Sigmoid colon (tissue), 7 donors: ENCODE measurements at places on chromosomes 7 and 10. TPM values are rescaled to one million over a fixed set of nuclear protein-coding genes. Genes with fewer than 3 reads are reported as not detected.

Gene TMEM225B
- not detected for total RNA-seq

Gene BMPER
- 3.1 TPM for total RNA-seq

Gene ICA1
- total RNA-seq, result 6.6 TPM

Gene MYL10
- total RNA-seq, result not detected

Gene LIPN
- total RNA-seq, result not detected

Gene CTAGE6
- total RNA-seq, result not detected

Gene NAT16
- total RNA-seq, result not detected

Gene LEP
- 0.27 TPM for total RNA-seq

Gene UNCX
- not detected for total RNA-seq

Gene RSPH10B
- 0.16 TPM for total RNA-seq

- no peak for DNase-seq
- H3K36me3 ChIP-seq, result no peaks in the 10 kb centered on the region
- H3K4me1 ChIP-seq, result no peaks in the 10 kb centered on the region
Measured at GRCh38 chr10:7945469-7946187, 108.9 kb upstream of the GATA3 start.

DNA sequence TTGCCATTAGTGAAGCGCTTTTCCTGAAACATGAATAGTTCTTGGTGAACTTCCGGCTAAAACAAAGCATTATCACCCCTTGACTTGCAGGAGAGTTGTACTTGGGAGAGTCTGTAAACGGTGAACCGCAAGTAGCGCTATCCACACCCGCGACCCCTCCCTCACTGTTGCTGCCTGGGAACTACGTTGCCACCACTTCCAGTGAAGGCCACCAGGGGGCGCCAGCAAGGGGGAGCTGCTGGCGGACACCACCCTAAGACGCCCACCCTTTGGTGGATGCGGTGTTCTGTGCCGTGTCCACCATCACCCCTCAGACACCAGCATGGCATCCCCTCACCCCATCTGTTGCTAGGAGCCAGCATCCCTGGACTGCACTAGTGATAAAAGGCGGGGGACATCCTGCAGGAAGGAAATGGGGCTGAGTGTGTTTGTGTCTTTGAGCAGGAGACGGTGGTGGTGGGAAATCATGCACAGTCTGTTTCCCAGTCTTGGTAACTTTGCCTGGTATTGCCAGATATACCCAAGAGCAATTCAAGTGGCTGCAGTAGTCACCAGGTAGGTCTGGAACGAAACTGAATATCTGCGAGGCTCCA, 298.2 kb downstream of the FRMD4A start:
- no peaks in the 10 kb centered on the region for H3K4me1 ChIP-seq
- no peak for DNase-seq
- H3K36me3 ChIP-seq, result no peaks in the 10 kb centered on the region
- no peak overlapping the region for H3K27ac ChIP-seq
- no peaks in the 10 kb centered on the region for H3K27me3 ChIP-seq

DNA sequence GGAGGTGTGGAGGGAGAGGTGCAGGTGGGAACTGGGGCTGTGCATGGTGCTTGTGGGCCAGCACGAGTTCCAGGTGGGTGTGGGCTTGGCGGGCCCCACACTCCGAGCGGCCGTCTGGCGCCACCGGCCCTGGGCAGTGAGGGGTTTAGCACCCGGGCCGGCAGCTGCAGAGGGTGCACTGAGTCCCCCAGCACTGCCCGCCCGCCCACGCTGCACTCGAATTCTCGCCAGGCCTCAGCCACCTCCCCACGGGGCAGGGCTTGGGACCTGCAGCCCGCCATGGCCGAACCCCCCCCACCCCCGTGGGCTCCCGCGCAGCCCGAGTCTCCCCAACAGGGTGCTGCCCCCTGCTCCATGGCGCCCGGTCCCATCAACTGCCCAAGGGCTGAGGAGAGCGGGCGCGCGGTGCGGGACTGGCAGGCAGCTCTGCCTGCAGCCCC, 810.2 kb downstream of the PCDH15 start:
- no peak overlapping the region for H3K4me3 ChIP-seq
- no peak overlapping the region for H3K27ac ChIP-seq
- no peaks in the 10 kb centered on the region for H3K36me3 ChIP-seq
- H3K27me3 ChIP-seq, result no peaks in the 10 kb centered on the region
- no peaks in the 10 kb centered on the region for H3K4me1 ChIP-seq

DNA sequence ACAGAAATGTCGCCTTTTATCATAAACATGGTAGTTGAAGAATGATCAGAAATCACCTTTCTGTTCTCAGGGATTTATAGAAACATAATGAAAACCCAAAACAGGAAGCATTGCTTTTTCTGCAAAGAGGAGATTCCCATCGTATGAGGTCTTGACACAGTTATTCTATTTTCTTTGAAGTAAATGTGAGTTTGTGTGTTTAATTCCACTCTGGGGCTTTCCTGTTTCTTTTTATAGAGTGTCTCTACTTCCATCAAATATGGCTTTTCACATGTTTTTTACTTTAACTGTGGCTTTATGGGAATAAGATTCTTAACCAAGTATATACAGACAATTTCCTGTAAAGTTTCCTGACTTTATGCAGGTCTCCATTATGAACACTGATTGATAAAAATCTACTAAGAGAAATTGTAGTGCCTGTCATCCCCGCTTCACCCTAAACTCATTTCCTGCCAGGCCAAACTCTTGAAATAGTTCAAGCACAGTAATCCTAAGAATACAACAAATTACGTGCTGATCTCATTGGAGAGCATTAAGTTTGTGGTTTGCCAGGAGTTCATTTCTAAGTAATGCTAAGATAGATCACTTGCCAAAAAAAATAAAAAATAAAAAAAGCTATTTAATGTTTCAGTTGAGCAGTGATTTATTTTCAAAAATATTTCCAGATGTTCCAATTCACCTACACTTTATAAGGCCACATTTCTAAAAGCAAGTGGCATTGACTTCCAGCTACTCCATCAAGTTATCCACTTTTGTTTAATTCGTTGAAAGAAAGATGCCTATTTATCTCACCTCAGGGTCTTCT, 52.2 kb upstream of the SEC61G start:
- H3K27ac ChIP-seq, result no peak overlapping the region
- H3K27me3 ChIP-seq, result no peaks in the 10 kb centered on the region
- no peaks in the 10 kb centered on the region for H3K36me3 ChIP-seq
- DNase-seq, result no peak
- peaks cover 10% of the 10 kb centered on the region for H3K4me1 ChIP-seq

DNA sequence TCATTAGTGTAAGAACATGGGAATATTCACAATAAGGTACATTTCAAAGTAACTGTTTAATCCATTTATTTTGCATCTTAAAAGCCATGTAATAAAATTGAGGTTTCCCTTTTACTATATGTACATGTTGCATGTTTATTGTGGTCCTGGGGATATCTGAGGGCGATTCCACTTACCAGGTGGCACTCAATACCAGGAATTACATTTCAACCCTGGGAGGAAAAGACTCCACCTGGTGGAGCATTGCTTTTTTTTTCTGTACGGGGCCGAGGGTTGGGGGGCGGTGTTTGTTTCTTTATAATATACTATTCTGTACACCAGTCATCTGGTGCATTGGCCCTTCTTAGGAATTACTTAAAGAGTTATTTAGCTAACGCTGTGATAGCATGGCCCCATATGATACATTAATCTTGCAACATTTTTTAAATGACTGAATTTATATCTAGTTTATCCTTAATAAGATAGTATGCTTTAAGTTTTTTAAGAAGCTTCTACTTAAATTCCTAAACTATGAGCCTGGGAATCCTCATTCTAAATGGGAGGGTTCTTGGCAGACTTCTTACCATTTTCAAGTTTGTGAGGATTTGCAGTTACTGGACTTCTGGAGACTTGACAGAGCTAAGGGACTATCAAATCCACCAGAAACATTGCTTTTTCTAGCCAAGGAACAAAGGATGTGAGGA, 7.2 kb upstream of the HGF start:
- H3K36me3 ChIP-seq, result no peaks in the 10 kb centered on the region
- DNase-seq, result no peak
- peaks cover 15% of the 10 kb centered on the region for H3K4me1 ChIP-seq
- H3K27ac ChIP-seq, result no peak overlapping the region
- H3K27me3 ChIP-seq, result no peaks in the 10 kb centered on the region
- no peak overlapping the region for H3K4me3 ChIP-seq

- DNase-seq, result no peak
- H3K4me3 ChIP-seq, result no peak overlapping the region
- H3K4me1 ChIP-seq, result peaks cover 61% of the 10 kb centered on the region
Measured at GRCh38 chr7:94403546-94403945, 8.9 kb downstream of the COL1A2 start.

DNA sequence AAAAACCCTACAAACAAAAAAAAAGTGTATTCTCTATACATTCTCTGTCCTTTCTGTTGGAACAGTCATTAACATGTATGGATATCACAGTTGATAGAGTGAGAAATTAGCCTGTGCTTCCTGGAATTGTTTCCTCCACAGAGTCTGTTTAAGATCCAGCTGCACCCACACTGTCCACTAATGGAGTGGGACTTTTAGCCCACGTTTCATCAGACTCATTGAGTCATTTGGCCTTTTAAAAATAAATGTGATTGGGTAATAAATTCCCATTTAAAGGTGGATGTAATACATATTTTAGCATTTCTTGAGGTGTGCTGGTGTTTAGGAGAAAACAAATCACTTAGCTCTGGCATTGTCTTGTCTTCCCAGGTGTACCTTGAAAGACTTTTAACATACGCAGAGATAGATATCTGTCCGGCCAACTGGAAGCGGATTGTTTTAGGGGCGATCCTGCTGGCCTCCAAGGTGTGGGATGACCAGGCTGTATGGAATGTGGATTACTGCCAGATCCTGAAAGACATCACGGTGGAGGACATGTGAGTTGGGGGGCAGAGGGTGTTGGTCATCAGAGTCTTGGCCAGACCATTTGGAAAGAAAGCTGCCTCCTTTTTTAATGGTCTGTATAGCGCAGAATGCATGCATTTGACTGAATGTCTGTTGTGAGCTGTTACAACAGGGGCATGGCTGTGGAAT, 52.3 kb upstream of the GJD4 start:
- no peak overlapping the region for H3K27ac ChIP-seq
- H3K4me3 ChIP-seq, result no peak overlapping the region
- H3K36me3 ChIP-seq, result no peaks in the 10 kb centered on the region
- DNase-seq, result no peak
- H3K27me3 ChIP-seq, result no peaks in the 10 kb centered on the region

DNA sequence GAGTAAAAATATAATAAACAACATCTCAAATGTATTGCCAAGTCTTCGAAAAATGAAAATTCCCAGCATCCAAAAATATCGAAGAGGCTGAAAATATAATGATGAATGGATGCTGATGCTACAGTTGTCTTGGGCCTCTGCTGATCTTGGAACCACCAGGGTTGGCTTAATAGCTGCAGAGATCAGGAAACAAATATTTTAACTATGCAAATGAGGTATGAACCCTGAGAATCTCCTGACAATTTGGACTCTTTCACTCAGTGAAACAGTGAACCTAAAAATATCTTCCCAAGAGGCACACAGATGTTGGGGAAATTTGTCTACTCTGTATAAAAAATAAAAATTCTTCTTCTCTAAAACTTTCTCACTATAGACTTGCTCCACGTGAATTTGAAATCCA, 97.7 kb upstream of the EGFR start:
- no peak overlapping the region for H3K4me3 ChIP-seq
- H3K27ac ChIP-seq, result no peak overlapping the region
- no peak for DNase-seq

DNA sequence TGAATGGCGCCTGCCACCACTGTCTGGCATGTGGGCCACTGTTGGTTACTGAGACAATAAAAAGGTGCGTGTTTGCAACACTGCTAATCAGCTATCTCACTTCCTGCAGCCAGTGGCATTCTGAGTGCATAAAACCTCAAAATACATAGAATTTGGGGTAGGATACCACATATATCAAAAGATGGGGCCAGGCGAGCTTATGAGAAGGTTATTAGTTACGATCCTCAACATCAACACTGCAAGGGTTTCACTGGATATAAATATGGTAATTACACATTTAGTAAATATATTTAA, 200.2 kb downstream of the WDR37 start:
- no peaks in the 10 kb centered on the region for H3K27me3 ChIP-seq
- no peak overlapping the region for H3K4me3 ChIP-seq
- DNase-seq, result no peak
- no peaks in the 10 kb centered on the region for H3K36me3 ChIP-seq
- no peaks in the 10 kb centered on the region for H3K4me1 ChIP-seq

DNA sequence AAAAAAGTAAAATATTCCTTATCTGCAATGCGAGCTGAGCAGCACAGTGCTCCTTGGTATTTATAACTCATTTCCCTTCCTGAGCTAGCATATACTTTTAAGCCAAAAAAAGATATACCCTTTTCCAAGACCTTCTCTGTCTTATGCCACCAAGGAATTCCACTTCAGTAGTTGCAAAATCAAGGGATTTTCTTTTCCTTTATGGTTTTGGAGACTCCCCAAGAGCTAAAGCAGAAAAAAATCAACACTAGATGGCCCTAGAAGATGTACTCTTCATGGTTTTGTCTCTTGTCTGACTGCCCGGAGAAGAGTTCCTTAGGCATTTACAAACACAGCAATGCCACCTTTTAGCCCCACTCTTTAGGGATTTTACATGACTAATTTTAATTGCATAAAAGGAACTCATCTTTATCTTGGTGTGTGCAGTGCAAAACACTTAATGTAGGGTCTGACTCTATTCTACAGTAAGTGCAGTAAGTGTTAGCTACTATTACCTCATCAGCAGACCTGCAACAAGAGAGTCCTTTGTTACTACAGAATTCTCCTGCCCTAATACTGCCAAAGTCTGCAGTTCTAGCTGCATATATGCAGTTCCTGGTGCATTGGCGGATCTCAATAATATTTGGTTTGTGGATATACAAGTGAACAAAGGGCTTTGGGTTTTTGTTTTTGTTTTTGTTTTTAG, 443.3 kb downstream of the GFRA1 start:
- H3K4me1 ChIP-seq, result no peaks in the 10 kb centered on the region
- DNase-seq, result no peak
- H3K27me3 ChIP-seq, result no peaks in the 10 kb centered on the region
- no peak overlapping the region for H3K4me3 ChIP-seq
- H3K27ac ChIP-seq, result no peak overlapping the region
- no peaks in the 10 kb centered on the region for H3K36me3 ChIP-seq

- H3K27me3 ChIP-seq, result peaks cover 15% of the 10 kb centered on the region
- H3K27ac ChIP-seq, result no peak overlapping the region
- H3K36me3 ChIP-seq, result no peaks in the 10 kb centered on the region
- no peak for DNase-seq
Measured at GRCh38 chr7:156897673-156898072, 4.7 kb upstream of the LMBR1 start.

DNA sequence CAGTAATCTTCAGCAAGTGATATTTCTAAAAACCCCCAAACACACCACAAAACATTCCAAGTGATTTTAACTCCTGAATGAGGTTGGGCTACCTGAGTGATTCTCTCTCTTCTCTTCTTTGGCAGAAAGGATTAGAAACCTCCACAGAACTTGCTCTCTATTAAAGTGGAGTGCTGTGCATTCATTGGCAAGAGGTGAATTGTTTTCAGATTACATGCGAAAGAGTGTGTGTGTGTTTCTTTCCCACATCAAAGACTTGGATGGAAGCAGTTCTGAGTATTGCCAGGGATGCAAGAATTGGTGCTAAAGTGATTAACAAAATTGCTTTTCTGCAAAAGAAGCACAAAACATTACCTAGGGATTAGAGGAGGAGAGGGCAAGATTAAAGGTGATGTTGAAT, 13.1 kb upstream of the FBXW4 start:
- H3K4me3 ChIP-seq, result no peak overlapping the region
- no peaks in the 10 kb centered on the region for H3K36me3 ChIP-seq
- no peaks in the 10 kb centered on the region for H3K4me1 ChIP-seq
- no peak for DNase-seq
- peaks cover 3% of the 10 kb centered on the region for H3K27me3 ChIP-seq
- no peak overlapping the region for H3K27ac ChIP-seq

- H3K4me3 ChIP-seq, result no peak overlapping the region
- H3K36me3 ChIP-seq, result no peaks in the 10 kb centered on the region
- no peak overlapping the region for H3K27ac ChIP-seq
- no peaks in the 10 kb centered on the region for H3K4me1 ChIP-seq
Measured at GRCh38 chr7:26655781-26656180, 208.6 kb downstream of the SKAP2 start.
